Temporal lobe (tissue), 4 donors: ENCODE measurements at places on chromosomes 3 and 15. TPM values are rescaled to one million over a fixed set of nuclear protein-coding genes. Genes with fewer than 3 reads are reported as not detected.

Gene C3orf33
- total RNA-seq: 10.1 TPM

Gene IQCF5
- total RNA-seq: not detected

Gene CLEC3B
- total RNA-seq: 19.2 TPM

Gene DUOXA2
- not detected for total RNA-seq

Gene TMEM115
- total RNA-seq: 11.6 TPM

Gene CDHR4
- under 0.01 TPM for total RNA-seq

Gene TBCCD1
- total RNA-seq: 20.2 TPM

Gene C2CD4A
- total RNA-seq: not detected

Gene FBXL22
- 0.74 TPM for total RNA-seq

Gene ERICH6
- 0.25 TPM for total RNA-seq

Gene DISP2
- 20.9 TPM for total RNA-seq
